ENCODE measurements at places on chromosomes 7 and 10. TPM values are rescaled to one million over a fixed set of nuclear protein-coding genes. Genes with fewer than 3 reads are reported as not detected.

VSTM4 gene
- total RNA-seq, result 17.2 TPM

GNAT3 gene
- not detected for total RNA-seq

CAV2 gene
- 167 TPM for total RNA-seq

KIAA1217 gene
- total RNA-seq, result 19.5 TPM

ANKRD30A gene
- 0.21 TPM for total RNA-seq

PAPSS2 gene
- 24.0 TPM for total RNA-seq

EZH2 gene
- total RNA-seq, result 1.9 TPM

SPDYE11 gene
- total RNA-seq, result not detected

PCLO gene
- total RNA-seq, result 3.5 TPM

CCDC126 gene
- 8.4 TPM for total RNA-seq

RBM20 gene
- 44.1 TPM for total RNA-seq

- DNase-seq, result no peak
Measured at GRCh38 chr7:4838626-4839334, 23.1 kb downstream of the PAPOLB start.

GRCh38 chr10:95785942-95786669 lies 30.1 kb downstream of the ENTPD1 start:
- DNase-seq, result no peak

GRCh38 chr10:71234004-71234894 lies 21.9 kb downstream of the UNC5B start:
- DNase-seq, result peak; percentile 40

GRCh38 chr7:1351881-1352625 lies 107.2 kb downstream of the MICALL2 start:
- no peak for DNase-seq

DNA sequence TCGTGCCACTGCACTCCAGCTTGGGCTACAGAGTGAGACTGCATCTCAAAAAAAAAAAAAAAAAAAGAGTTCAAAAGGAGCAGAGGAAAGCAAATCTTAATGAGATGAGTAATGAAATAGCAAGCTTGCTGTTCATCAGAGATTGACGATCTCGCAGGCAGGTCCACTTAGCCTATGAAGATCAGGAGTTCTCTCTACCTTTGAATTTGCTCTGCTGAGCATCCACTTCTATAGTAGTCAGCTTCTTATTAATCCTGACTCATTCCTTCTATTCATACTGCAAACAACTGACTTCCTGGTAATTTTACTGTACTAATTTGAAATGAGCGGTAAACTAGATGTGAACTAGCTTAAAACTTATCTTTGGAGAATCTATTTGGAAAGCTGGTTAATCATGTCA lies 1014.6 kb downstream of the GATA3 start:
- DNase-seq, result no peak

DNA sequence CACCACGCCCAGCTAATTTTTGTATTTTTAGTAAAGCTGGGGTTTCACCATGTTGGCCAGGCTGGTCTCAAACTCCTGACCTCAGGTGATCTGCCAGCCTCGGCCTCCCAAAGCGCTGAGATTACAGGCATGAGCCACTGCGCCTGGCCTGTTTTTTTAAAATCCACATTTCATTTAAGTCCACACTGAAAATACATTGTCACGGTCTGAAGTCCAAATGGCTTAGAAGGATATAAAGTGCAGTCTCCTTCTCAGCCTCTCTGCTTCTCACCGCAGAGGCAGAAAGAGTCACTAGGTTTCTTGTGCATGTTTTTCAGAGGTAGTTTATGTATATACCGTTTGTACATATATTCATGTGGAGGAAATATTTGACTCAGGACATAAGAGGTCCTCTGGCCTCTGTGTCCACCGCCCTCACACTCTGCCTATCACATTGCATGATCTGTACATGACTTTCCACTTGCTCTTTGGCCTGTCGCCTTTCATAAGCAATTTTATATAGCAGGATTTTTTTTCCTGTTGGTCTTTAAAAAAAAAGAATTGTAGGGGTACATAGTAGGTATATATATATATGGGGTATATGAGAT lies 42.9 kb downstream of the BLNK start:
- no peak for DNase-seq

GRCh38 chr7:141074162-141074991 lies 513 bp downstream of the TMEM178B start:
- DNase-seq, result peak; percentile 24

DNA sequence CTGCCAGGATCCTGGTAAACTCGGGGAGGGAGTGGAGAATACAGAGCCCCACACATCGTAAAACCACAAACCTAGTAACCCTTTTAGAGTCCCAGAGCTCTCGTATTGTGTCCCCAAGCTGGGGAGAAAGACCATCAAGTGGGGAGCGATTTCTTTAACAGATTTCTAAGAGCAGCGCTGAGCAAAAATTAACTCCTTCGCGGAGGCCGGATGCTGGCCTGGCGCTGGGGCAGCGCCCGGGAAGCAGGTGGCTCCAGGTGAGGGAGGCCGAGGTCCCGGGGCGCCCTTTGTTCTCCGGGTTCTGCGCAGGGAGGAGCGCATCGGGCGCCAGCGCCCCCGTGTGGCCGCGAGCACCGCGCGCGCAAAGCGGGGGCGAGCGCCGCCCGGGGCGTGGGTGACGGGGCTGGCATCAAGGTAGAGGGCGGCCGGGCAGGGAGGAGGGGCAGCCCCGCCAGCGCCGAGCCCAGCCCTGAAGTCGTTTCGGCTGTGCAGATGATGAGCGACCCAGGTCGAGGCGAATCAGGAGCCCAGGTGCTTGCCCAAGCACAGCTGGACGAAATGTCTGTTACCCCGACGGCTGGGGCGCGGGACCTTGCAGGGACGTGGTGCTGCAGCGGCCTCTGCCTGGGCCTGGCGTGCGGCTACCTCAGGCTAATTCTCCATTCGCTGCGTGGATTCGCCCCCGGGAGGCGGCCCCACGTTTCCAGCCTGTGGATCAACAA lies 10.4 kb upstream of the FGFR2 start:
- peak; percentile 42 for DNase-seq

DNA sequence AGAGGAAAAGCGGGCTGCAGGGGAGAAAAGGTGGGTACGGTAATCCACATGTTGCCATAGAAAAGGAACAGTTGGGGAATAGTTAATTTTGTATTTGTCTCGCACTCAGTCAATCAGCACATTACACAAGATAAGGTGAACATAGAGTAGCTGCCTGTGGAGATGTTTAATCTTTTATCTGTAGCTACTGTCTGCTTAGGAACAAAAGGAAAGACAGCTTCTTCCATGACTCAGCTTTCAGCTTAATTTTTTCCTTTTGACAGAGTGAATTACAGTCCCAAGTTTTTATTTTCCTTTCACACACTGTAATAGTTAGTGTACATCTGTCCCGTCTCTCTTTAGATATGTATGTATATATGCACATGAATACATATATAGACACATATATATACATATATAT lies 39.3 kb upstream of the PODXL start:
- DNase-seq, result no peak

- DNase-seq, result no peak
Measured at GRCh38 chr10:110777661-110778060, 94.1 kb upstream of the PDCD4 start.

DNA sequence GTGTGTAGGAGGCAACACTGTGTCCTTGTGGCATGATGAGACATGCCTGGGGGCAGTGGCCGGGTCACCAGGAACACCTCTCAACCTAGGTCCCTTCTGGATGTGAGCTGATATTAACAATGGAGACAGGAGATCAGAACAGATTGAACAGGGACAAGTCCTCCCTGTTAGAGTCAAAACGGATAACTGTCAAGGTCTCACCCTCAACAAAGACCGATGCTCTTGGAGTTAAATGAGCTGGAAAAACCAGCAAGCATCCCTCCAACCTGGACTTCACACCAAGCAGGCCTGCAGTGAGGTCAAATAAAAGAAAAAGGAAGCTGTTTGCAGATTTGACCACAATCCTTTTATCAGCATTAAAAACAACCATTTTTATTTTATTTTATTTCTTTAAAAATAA lies 49.0 kb downstream of the SLIT1 start:
- no peak for DNase-seq

DNA sequence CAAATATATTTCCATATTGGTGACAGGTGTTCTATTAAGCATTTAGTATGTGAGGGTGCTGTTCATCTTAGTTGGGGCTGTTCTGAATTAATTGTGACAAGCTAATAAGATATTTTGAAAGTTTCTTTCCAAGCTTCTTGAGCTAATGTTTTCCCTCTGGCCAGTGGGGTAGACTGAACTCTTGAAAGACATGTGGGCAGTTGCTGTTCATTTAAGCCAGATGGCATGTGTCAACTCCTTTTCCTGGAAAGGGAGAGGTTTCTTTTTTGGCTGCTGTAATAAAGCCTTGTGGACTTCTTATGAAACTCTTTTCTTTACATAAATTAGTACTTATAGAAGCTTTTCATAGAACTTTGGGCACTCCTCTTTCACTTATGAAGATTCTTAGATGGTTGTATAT lies 21.7 kb downstream of the RAB18 start:
- no peak for DNase-seq

DNA sequence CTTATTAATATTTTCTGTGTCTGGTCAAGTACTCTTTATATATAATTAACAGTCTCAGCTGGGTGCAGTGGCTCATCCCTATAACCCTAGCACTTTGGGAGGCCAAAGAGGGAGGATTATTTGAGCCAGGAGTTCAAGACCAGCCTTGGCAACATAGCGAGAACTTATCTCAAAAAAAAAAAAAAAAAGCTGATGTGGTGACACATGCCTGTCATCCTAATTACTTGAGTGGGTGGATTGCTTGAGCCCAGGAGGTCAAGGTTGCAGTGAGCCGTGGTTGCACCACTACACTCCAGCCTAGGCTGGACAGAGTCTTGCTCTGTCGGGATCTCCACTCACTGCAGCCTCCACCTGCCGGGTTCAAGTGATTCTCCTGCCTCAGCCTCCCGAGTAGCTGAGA lies 6.7 kb upstream of the ELOVL3 start:
- no peak for DNase-seq

DNA sequence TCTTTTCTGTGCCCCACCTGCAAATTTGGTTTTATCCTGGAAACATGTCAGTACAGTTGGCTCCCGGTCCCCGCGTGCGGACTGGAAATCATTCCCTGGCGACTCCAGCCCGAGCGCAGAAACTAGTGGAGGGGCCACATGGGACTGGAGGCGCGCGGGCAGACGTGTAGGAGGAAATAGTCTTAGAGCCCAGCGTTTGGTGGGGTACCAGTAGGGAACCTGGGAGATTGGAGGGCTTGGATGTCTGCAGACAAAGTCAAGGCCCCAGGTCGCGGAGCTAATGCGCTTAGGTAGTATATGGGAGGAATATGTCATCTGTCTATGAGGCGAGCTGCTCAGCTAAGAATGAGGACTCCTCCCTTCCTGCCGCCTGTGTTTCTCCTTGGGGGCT lies 1.3 kb downstream of the GALNT17 start:
- DNase-seq, result no peak

DNA sequence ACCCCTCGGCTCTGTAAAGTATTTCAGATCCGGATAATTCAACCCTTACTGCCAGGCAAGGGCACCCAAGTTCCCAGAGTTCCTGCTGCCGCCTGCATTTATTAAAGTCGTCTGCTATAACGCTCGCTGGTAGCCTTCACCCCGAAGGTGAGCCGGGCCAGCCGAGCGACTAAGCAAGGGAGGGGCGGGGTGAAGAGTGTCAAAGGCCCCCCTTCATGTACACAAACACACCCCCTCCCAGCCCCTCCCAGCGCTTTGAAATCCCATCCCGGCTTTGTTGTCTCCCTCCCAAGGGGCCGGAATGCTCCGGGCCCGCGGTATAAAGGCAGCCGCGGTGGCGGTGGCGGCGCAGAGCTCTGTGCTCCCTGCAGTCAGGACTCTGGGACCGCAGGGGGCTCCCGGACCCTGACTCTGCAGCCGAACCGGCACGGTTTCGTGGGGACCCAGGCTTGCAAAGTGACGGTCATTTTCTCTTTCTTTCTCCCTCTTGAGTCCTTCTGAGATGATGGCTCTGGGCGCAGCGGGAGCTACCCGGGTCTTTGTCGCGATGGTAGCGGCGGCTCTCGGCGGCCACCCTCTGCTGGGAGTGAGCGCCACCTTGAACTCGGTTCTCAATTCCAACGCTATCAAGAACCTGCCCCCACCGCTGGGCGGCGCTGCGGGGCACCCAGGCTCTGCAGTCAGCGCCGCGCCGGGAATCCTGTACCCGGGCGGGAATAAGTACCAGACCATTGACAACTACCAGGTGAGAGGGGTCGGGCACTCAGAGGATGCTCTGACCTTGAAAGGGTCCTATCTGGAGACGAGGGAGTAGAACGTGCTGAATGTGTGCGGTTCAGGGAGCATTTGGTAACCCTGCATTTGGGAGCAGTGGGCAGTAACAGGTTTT lies at the start of gene DKK1:
Gene DKK1, plus strand, starts transcription at position 349 of the 889 bp plus-strand sequence. Its CDS starts 154 bp downstream, at position 503.
- peak; percentile 42 for DNase-seq

DNA sequence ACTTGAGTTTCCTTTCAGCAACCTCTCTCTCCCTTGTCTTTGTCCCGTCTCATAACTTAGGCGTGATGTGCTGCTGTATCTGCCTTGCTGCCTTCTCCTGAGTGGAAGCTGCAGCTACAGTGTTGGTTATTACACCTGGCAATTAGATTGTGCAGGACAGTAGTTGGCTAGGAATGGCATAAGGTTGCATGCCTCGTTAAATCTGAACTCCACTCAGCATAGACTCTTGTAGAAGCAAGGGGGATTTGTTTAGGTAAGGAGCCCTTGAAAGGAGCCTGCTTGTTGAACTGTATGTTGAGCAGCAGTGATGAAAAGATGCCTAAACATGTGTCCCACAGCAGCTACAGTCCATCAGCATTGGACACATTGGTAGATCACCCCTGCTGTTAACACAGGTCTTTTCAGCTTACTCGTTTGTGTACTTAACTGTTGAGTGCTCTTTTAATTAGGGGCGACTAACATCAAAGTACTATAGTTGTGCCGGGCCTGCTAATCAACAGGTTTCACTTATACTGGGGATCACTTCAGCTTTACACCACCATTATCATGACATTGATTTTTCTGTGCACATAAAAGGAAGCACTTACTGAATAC lies 225.0 kb downstream of the AUTS2 start:
- DNase-seq, result no peak

- no peak for DNase-seq
Measured at GRCh38 chr7:89238156-89238555, 442.6 kb upstream of the TEX47 start.
